Erythroblast (primary cell): ENCODE measurements at places on chromosomes 7 and 10.
A peak's percentile ranks its signal among the peaks of the same experiment; 100 is the strongest.

- no peak for DNase-seq
Observed at GRCh38 chr7:153567426-153567825, 484.8 kb upstream of the DPP6 start.

- DNase-seq, result peak; percentile 72
Observed at GRCh38 chr7:44477063-44477830, 13.2 kb downstream of the NUDCD3 start.

GRCh38 chr7:140304191-140304799 lies 94.0 kb downstream of the SLC37A3 start:
- peak; percentile 64 for DNase-seq

DNA sequence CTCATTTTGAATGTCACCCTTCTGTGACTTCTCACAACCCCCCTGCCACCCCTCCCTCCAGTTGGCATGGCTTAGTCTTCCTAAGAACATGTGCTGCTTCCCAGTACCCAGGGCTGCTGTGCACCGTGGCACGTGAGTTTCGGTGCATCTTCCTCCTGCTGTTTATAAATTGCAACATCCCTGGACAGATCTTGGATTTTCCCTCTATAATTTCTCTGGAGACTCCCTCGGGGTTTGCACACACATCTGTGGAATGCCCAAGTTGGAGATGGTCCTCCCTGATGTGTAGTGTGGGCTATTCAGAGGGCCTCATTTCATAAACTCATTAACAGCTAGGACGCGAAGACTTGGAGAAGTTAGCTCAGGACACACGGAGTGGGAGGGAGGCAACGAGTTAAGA lies 52.9 kb downstream of the IKZF1 start:
- no peak for DNase-seq

DNA sequence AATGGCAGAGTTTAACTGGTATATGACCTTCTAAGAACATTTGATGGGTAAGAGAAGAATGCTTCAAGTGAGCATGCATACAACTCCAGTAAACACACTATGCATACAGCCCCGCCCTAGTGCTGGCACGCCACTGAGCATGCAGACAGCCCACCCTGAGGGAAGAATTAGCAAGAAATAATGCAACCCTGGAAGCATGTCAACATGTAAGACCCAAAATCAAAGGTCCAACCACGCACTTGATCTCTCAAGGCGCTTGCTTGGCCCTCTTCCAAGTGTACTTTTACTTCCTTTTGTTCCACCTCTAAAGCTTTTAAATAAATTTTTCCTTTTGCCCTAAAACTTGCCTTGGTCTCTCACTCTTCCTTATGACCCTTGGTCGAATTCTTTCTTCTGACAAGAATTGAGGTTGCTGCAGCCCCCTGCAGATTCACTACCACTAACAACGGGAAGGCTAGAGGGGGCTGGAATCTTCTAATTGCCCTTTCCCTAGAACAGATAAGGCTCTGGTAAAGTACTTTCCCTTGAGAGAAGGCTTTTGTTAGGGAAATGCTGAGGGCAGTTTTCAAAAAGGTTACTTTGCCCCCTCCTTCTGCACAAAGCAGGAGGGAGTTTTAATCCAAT lies 3.4 kb downstream of the FAM24B start:
- peak; percentile 15 for DNase-seq

DNA sequence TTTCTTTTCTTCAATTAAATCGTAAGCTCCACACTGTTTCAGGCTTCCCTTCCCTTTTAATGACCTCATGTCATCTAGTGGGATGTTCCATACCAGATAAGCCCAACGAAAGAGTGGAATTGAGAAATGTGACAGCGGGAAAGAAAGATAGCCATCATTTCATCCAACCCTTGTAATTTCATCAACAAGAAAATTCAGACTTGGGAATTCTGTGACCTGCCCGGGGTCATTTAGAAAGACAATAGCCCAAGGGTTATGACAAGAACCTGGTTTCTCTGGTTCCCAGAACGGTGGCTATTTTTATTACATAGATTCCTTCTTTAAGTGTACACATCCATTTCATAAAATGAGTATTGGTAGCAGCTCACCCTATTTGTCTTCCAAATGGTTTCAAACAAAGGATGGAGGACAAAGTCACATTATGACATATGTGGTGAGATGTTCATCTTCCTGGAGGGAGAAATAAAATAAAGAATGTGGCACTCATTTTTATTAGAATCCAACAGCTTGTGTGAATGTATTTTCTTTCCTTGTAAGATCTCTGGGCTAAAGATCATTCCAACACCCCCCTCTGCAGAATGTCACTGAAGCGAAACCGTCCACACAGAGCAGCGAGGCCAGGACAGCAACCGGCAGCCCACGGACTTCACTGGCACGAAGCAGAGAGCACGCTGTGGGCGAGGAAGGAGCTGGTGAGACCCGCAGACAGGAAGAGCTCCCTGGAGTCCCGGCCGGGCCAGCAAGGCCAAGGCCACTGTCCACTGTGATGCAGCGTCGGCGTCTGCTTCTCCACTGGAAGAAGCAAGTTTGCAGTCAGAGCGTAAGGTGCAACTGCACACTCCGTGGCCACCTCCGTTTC lies 199.9 kb downstream of the KLF6 start:
- DNase-seq, result no peak

DNA sequence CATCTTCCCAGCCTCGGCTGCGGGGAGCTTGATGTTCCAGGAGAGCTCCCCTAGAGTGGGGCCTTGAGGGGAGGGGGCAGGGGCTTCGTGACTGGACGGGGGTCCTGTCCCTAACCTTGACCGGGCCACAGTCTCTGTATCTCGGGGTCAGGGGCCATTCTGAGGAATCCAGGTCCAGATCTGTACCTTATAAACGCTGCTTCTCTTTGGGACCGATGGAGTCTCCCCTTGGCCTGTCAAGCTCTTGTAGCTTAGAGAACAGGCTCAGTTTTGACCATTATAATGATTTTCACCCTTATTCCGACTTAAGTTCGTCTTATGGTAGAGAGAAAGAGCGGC lies 831 bp downstream of the ZKSCAN5 start:
- DNase-seq, result no peak

- DNase-seq, result no peak
Observed at GRCh38 chr10:59881640-59882039, 24.7 kb downstream of the CCDC6 start.

- DNase-seq, result no peak
Observed at GRCh38 chr7:116528008-116528789, 3.4 kb downstream of the CAV1 start.

- DNase-seq, result peak; percentile 1
Observed at GRCh38 chr10:63003816-63004453, 129.2 kb upstream of the NRBF2 start.

DNA sequence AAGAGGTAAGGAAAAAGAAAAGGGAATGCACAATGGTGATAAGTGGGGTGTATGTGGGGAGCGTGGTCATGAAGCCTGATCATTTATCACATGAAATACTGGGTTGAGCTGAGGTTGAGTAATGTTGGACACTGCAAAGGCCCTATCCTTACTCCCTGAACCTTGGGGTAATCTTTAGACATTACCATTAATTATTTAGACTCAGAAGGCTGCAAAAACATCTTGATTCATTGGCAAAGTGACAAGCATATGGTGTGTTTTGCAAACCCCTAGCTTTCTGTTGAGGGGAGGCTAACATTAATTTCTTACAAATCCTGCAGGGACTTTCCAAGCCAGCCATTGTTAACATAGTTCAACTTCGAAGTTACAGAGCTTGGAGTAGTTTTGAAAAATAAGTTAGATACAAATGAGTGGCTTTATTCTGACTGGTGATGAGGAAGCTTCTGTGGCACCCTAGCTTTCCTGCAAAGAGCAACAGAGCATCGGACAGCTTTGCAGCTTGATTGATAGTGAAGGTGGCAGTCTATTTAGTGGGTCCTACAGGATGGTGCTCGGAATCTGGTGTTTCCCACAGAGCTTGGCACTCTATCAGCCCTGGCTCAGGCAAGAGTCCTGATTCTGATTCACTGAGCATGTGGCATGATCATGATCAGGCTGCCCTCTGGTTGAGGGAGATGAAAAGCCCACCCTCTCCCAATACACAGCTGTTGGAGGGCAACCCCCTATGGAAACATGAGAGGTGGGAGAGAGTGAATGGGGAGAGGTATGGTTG lies 153.7 kb upstream of the NPVF start:
- DNase-seq, result no peak

DNA sequence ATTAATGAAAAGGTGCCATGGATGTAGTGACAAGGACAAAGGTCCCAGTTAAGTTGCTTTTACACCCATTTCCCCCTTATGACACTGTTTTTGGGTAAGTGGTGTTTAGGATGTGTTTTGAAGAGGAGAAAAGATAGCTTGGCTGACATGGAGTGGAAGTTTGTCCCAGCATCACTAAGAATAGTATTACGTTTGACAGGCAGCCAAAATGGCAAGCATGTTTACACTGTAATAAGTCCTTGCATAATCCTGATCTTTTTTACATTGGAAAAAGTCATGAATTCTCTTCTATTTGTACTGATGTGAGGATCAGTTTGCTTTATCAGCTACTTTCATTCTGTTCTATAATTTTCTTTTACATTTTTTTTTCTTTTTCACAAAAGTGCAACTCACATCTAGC lies 137.8 kb downstream of the CHRM2 start:
- DNase-seq, result no peak

GRCh38 chr10:120539076-120539475 lies 82.0 kb downstream of the PLPP4 start:
- DNase-seq, result no peak

- DNase-seq, result peak; percentile 70
Observed at GRCh38 chr7:7979558-7979957, 11.0 kb downstream of the GLCCI1 start.

- DNase-seq, result no peak
Observed at GRCh38 chr10:42304341-42304740, 334.0 kb downstream of the ZNF33B start.

DNA sequence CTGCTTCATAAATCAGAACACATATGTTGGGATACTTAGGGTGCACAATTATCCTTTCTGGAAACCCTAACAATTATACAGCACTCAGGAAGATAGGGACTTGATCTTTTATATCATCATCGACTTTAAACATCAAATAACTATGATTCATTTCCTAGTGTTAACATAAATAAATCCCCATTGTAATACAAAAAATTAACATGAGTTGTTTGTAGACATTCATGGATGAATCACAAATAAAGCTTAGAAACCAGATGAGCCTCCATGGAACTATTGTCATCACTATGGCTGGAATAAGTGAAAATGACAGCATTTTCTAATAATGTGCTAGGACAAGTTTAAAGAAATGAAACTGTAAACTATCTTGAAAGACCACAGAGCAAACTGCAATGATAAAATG lies 821.7 kb downstream of the GATA3 start:
- DNase-seq, result no peak

DNA sequence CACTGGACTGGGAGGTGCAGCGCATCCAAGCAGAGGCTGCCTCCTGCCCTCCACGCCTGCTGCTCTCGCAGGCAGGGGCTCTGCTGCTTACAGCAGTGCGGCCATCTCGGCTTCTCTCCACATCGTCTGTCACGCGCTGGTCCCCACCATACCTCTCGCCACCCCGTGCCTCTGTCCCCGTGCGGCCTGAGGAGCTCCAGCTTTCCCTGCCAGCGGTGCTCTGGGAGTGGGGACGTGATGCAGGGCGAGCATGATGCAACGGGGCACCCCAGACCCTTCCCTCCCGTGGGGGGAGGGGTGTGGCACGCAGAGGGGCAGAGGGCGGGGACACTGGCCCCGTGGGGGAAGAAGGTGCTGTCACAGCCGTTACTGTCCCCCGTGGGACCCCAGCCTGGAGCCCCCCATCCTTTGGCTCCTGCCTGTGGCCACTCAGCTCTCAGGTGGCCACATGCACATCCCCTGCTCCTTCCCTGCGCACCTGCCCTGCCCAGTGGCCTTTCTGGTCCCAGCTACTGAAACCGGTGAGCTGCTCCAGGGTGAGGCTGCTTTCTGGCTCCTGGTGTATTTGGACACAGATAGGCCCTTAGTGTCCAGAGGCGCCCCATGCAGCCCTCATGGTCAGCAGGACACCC lies 9.0 kb downstream of the GET4 start:
- DNase-seq, result no peak

DNA sequence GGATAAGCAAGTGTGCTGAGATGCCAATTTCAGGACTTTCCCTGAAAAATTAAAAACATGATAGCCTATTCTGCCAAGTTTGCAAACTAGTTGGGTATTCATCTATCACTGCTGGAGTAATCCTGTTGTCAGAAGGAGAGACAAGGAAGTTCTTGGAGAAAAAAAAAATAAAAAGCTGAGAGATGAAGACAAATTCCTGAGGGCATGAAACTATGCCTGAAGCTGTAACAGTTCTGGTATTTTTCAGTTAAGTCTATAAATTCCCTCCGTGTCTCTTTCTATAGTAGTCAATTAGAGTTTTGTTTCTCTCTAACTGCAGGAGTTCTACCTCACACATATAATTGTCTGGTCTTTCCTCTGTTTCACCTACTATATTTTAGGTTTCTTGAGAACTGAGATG lies 95.7 kb downstream of the DGKB start:
- no peak for DNase-seq

- no peak for DNase-seq
Observed at GRCh38 chr10:36692759-36693158, 432.6 kb upstream of the ANKRD30A start.

- no peak for DNase-seq
Observed at GRCh38 chr7:120539321-120539720, 266.3 kb downstream of the KCND2 start.

DNA sequence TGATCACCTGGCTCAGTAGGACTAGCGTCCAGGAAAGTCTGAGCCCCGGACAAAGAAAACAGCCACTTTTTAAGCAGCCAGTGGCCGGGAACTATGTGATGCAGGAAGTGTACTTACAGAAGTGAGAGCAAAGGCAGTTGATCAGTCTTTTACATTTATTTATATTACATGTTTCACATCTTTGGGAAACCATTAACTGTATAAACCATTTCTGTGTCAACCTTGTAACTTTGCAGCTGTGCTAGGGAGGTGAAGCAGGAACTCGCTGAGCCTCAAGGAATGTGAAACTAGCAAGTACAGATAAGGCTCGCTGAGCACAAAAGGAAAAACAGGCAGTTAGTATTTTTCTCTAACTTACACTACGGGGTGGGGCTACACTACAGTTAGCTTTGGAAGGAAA lies 39.9 kb upstream of the HECW1 start:
- DNase-seq, result no peak

- DNase-seq, result no peak
Observed at GRCh38 chr7:155885167-155886155, 73.2 kb upstream of the SHH start.

DNA sequence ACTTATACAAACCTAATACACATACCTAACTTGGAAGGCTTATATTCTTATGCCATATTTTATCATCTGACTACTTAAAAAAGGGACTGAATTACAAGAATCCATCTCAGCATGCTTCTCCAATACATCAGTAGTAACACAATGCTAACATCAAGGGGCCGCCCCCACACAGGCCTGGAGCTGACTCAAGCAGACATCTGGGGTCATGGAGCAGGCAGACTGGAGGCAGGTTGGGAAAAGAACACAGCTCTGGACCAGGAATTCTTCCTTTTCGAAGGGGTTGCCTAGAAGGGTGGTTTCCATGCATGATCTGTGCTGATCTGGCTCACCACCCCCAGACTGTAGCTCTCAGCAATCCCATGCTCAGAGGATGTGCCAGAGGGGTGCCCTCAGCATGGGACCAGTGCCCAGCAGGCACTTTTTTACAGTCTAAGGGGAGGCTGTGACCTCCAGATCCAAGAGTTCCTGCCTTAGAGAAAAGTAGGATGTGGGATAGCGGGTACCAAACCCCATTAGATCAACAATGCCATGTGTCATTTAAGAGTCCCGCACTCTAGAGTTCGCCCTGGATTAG lies 26.1 kb upstream of the DUSP5 start:
- no peak for DNase-seq
